HS-5 (cell line): ENCODE measurements at places on chromosomes 16 and 17.

DNA sequence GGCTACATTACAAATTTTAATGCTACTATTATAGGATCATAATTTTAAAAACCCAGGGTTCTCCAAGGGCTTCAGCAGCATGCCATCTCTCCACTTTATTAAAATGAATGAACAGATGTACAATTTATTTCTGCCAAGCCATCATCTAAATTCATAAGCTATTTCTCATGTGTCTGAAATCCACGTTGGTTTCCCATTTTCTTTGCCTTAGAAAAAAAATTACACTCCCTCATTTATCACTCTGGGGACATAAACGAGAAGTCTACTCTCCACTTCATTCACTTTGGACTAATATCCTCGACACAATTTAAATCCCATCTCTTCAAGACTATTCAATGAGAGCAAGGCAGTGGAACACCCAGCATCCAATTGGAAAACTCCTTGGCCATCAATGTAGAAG, 178.4 kb upstream of the HSBP1 start:
- no peak for DNase-seq

DNA sequence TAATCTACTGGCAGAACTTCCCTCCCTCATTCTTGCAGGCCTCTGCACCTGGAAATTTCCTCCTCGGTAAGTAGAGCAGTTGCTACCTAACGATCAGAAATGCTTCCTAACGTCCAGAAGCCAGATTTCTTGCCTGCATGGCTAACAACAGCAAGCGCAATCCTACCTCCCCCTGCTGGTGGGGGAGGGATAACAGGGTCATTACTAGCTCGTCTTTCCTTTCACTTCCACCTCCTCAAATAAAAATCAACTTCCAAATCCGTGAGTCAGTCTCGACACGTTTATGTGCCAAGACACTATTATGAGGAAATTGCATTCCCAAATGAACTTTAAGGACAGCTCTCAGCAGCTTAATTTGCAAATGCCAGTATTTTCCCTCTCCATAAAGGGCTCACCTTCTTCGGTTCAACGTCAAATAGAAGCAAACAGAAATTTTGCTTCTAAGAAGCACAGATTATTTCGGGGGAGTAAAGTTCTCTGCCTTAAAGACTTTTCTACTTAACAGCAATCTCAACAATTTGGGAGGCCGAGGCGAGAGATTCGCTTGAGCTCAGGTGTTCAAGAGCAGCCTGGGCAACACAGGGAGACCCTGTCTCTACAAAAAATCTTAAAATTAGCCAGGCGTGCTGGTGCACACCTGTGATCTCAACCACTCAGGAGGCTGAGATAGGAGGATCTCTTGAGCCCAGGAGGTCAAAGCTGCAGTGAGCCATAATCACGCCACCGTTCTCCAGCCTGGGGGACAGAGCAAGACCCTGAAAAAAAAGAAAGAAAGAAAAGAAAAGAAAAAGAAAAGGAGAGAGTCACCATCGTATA, 188.6 kb upstream of the PSMD7 start:
- DNase-seq = no peak

DNA sequence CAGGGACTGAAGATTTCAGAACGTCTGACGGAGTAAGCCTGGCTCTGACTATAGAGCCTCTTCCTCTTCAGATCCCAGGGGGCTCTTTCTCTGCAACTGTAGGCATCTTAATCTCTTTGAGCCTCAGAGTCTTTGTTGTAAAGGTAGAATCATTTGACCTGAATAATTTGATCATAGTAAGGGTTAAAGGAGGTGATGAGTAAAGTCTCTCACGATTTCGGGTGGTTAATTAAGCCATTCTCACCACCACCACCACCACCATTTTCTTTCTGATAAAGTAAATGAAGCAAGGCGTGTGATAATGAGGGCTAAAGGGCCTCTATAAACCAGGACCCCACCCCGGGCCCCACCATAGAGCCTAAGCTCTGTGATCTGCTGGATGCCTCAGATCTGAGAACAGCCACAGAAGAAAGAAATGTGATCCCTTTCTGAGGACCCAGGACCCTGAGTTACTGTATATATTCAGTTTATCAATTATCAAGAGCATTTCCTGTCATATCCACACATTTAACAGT, 33.0 kb upstream of the ADAMTS18 start:
- DNase-seq = no peak

DNA sequence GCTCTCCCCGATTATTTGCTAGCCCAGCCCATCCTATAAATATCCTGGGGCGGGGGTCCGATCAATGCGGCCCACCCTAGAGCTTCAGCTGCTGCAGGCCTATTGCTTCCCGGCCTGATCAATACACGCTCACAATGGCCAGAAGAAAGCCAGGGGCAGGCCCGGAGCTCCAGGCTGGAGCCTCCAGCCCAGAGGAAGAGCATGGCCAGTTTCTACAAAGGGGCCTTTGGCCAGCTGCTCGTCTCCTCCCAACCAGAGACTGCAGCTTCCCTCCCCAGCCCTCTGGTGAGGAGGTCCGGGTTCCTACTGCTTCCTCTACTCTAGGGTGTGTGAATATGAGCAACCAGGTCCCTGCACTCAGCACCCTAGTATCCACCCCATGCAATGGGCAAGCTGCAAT, 36.7 kb downstream of the SALL1 start:
- DNase-seq = no peak

- no peak for DNase-seq
These were observed 46.5 kb downstream of the SSH2 start for GRCh38 chr17:29883497-29883896.

GRCh38 chr16:72241008-72241407, 69.1 kb upstream of the PMFBP1 start:
- no peak for DNase-seq
